ENCODE measurements at places on chromosomes 5 and 9.
A peak's percentile ranks its signal among the peaks of the same experiment; 100 is the strongest.

DNA sequence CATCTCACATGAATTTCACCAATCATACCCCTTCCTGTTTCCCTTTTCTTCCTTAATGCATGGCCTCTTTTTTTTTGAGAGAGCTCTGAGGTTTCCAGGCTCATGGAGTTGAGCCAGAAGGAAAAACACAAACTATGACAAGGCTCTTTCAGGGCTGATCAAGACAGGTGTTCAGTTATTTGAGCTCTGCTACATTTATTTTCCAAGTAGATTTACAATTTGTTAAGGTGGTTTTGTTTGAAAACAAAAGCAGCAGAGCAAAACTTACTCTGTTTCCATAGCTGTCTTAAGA lies 62.4 kb upstream of the IL7R start:
- DNase-seq: no peak

DNA sequence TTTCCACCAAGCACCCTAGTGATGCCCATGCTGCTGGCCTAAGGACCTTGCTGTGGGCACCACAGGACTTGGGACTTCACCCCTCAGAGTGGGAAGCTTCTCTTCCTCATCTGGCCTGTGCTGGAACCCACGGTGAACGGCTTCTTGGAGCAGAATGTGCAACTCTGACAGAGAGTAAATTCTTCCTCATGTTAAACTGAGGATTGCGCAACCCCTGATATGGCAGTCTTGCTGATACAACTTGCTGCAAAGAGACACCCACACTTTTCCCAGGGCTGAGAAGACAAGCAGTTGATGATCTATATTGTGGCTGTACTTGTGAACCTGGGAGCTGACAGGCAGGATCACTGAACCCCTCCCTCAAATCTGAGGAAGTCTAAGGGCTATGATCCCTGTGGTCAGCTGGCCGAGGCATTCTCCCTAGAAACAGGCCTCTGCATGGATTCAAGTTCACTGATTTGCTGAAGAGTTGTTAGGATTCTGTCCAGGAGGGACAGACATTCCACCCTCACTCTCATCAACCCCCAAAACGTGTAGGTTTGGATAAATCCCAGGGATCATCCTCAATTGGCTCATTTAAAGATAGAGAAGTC lies 307.2 kb downstream of the MTRR start:
- DNase-seq: no peak

- DNase-seq: peak; percentile 54
These were observed 218.2 kb downstream of the MAST4 start for GRCh38 chr5:66814146-66814991.

- peak; percentile 78 for DNase-seq
These were observed 151.7 kb upstream of the ELL2 start for GRCh38 chr5:96113170-96113939.

- no peak for DNase-seq
These were observed 39.4 kb downstream of the KLF9 start for GRCh38 chr9:70374962-70375618.
